Stimulated activated CD4-positive, alpha-beta T cell treated with anti-CD3 and anti-CD28 coated beads, Interleukin-12 subunit alpha, Interleukin-12 subunit beta, amount 100 ng/mL, for 24 hours (primary cell): ENCODE measurements at places on chromosomes 6 and 20.

- DNase-seq = no peak
Measured at GRCh38 chr20:4513720-4514119, 208.0 kb upstream of the PRND start.

- DNase-seq = no peak
Measured at GRCh38 chr6:156395276-156395675, 381.9 kb upstream of the ARID1B start.

DNA sequence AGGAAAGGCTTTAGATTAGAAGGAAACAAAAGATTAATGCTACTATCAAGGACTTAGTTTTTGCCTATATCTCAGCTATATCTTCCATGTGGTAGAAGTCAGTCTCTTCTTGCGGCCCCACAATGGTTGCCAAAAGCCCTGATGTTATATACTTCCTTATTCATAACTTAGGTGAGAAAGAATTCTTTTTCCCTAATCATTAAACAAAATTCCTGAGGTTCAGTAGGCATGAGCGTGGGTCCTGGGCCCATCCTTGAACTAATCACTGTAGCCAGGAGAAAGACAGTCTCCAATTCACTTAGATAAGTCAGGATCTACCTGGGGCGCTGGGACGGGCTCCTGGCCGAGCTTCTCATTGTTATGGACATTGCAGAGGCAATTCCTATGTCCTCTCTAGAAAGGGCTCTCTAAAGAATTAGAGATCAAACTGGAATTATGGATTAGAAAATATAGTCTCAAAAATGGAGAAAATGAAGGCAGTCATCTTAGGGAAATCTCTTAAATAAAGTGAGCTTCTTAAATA lies 134.3 kb downstream of the KIF6 start:
- DNase-seq = no peak

DNA sequence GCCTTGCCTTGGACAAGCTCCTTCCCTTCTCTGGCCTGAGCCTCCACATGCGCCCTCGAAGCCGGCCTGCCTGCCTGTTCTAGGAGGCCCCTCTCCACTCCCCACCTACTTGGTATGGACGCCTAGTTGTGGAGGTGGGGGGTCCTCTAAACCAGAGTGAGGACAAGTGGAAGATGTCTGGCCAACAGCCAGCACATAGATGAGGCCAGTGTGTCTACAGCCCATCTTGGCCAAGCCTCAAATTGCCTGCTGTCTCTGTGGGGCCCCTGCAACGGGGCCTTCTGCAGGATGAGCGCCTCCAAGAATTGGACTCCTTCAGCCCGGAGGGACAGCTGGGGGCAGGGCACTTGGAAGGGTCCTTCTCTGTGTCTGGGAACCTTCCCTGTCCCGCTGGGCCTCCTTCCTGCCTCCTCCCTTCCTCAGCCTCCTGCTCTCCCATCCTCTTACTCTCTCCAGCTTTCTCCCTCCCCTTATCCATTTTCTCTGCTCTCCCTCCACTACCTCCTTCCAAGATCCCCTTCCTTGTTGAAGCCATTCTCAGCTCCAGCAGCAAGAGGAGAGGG lies 1.6 kb downstream of the MDFI start:
- no peak for DNase-seq

- no peak for DNase-seq
Measured at GRCh38 chr6:160508599-160508998, 155.5 kb downstream of the LPA start.

DNA sequence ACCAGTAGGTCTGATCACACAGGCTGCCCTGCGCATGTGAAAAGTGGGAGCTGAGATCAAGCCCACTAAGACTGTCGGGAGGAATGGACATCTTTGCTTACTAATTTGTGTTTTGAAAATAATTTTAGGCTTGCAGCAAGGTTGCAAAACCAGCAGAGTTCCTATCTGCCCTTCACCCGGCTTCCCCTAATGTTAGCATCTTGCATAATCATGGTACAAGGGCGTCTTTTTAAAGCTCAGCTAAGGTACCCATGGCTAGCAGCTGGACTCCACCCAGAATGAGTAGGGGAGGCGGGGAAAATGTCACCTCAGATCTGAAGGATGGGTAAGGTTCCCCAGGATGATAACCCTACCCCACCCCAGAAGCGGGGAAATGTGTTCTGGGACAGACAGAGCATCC lies 25.3 kb upstream of the BMP7 start:
- DNase-seq = no peak

GRCh38 chr6:137148306-137149034 lies 25.0 kb downstream of the IL22RA2 start:
- DNase-seq = no peak
